ENCODE measurements at places on chromosomes 7 and 10.

- no peak for DNase-seq
These were observed 503 bp upstream of the TRIP6 start for GRCh38 chr7:100866729-100867039.

GRCh38 chr10:42753126-42753506 is 29.5 kb upstream of the BMS1 start:
- peak; percentile 61 for DNase-seq

DNA sequence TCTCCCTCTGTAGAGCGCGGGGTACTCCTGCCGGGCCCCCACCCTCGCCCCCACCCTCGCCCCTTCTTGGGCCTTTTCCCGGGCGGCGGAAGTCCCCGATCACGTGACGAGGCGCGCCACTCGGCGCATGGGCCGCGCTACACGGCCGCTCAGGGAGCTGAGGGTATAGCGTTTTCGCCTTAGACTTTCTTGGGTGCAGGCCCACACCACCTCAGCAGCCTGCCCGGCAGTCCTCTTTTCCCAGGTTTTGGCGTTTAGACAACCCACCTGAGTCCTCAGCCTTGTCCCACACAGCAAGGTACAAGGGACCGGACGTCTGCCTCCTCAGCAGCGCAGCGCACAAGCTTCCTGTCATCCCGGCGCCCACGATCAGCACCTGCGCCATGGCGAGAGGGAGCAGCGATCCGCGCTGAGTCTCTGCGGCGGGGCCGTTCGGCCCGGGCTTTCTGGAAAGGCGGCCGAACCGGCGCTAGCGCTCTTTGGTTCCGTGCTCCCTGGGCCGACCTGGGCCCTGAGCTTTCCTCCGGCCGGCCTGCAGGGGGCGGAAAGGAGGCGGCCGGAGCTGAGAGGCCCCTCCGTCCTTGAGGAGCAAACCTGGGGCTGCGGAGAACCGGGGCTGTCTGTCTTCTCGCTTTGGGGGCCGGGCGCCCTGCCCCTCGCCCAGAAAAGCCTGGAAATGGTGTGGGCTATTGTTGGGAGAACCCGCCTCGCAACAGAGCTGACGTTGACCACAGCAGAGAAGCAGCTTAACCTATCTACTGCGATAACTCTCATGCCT is at the start of gene RNLS:
RNLS (minus strand) TSS at position 513 of the 778 bp plus-strand sequence.
- DNase-seq: peak; percentile 67

DNA sequence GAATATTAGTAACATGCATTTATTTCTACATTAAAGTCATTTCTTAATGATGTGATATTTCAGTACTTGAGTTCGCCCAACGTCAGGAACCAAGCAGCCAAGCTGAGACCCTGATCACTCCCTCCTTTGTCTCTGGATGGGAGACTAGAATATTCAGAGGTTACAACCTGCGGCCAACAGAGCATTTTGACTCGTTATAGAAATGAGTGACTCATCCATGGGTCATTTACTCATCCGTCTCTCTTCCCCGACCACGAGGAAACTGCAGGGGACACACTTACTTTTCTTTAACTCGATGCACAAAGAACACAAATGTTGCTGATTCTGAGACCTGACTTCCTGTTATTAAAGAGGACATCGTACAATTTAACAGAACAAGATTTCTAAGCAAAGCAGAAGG is 343.3 kb downstream of the FRMD4A start:
- no peak for DNase-seq

DNA sequence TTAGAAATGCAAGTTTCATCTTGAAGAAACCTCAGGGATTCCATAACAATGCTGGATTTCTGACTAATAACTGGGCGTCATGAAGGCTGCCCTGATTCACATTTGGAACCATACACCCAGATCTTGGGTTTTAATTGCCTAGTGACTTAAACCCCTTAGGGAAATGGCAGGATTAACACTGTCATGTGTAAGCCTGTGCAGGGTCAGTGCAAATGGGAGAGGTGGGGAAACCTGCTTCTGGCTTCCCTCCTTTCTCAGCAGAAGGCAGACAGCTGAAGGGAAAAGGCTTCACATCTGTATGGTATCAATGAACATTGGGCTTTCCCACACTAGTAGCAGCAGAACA is 364.2 kb downstream of the ANKRD30A start:
- no peak for DNase-seq

GRCh38 chr10:34446049-34446448 is 369.0 kb downstream of the PARD3 start:
- DNase-seq: no peak

GRCh38 chr10:97798958-97799610 is 27.3 kb upstream of the SFRP5 start:
- DNase-seq: no peak

DNA sequence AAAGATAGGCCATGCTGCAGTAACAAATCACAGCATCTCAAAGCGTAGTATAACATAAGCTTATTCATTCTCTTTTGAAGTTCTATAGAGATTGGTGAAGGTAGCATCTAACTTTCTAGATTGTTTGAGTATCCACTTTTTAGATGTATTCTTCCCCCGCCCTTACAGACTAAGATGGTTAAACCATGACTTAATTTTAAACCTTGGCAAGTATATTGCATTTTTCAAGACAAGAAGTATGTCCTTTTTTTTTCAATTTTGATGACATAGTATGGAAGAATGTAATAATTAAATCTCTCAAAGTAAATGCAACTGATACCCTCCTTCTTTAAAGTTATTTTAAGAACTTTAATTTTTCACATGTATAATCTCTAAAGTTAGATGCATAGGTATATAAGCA is 190.0 kb downstream of the KCND2 start:
- no peak for DNase-seq

- DNase-seq: peak; percentile 73
These were observed 121.6 kb downstream of the C10orf105 start for GRCh38 chr10:71597821-71598498.

GRCh38 chr7:77899516-77899915 is 100.9 kb downstream of the PHTF2 start:
- DNase-seq: no peak

DNA sequence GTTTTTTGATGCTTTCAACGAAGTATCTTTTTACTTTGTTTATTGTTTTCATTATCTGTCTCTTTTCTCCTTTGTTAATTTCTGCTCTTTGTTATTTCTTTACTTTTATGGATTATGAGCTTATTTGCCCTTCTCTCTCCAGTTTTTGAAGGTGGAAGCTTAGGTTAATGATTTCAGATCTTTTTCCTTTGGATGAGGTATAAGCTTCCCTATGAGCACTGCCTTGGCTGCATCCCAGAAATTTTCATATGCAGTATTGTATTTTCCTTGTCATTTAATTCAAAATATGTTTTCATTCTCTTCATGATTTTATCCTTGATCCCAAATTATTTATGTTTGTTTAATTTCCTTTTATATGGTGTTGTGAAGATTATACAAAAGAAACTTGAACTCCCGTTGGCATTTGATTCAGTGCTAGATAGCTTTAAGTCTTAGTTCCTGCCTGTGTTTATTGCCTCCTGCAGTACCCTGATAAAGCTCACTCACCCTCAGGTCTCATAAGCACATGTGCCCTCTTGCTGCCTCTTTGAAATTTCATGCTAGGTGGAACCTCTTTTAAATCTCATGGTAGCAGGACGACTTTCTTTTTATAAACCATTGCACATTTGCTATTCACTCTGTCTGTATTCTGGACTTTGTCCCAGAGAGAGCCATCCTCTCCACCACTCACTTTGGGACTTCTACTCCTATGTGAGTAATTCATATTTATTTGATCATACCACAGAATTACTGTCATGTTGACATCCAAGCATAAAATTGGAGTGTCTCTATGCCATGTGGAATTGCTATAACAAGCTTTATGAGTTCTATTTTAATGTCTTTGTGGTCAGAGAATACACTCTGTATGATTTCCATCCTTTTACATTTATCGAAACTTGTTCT is 23.0 kb upstream of the CEP41 start:
- DNase-seq: no peak

- DNase-seq: no peak
These were observed 511.4 kb downstream of the PTPRN2 start for GRCh38 chr7:158076215-158076614.

GRCh38 chr7:186516-187113 is 5.8 kb upstream of the FAM20C start:
- no peak for DNase-seq

GRCh38 chr10:36556468-36556867 is 568.9 kb upstream of the ANKRD30A start:
- DNase-seq: no peak

DNA sequence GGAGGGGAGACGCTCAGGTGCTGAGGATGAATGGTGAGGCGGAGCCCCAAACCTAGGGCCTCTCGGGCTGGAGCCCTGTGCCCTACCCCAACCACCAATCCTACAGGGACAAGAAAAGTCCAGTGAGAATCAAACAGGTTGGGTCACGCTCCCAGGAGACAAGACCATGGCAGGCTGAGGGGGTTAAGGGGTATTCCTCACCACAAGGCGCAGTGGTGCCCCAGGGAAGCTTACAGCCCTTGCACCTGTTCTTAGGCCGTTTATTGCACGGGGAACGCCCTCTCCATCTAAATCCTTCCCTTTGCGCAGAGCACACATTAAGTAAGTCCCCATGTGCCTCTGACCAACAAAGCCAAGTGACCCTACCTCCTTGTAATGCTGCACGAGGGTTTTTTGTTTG is 3.5 kb downstream of the FZD9 start:
- no peak for DNase-seq

GRCh38 chr7:45982907-45983719 is 62.0 kb upstream of the IGFBP3 start:
- DNase-seq: no peak

- DNase-seq: peak; percentile 85
These were observed 161.9 kb downstream of the GRK5 start for GRCh38 chr10:119368991-119369869.

- no peak for DNase-seq
These were observed 112.4 kb upstream of the IFRD1 start for GRCh38 chr7:112337892-112338291.

DNA sequence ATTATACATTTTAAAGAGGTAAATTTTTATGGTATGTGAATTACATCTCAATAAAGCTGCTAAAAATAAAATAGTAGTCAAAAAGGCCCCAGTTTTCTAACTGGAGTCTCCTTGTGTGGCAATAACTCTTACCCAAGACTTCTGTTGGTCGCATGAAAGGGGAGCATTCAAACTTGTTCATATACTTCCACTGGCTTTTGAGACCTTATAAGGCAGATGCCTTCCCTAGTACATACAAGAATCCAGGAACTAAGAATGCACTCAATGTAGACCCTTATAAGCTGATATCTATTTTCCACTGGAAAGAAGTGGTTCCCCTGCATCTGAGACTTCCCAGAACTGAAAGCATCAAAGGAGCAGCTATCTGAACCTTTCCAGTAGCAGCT is 13.0 kb downstream of the BCAP29 start:
- DNase-seq: no peak

- DNase-seq: no peak
These were observed 88.1 kb downstream of the BTAF1 start for GRCh38 chr10:92011560-92012214.

DNA sequence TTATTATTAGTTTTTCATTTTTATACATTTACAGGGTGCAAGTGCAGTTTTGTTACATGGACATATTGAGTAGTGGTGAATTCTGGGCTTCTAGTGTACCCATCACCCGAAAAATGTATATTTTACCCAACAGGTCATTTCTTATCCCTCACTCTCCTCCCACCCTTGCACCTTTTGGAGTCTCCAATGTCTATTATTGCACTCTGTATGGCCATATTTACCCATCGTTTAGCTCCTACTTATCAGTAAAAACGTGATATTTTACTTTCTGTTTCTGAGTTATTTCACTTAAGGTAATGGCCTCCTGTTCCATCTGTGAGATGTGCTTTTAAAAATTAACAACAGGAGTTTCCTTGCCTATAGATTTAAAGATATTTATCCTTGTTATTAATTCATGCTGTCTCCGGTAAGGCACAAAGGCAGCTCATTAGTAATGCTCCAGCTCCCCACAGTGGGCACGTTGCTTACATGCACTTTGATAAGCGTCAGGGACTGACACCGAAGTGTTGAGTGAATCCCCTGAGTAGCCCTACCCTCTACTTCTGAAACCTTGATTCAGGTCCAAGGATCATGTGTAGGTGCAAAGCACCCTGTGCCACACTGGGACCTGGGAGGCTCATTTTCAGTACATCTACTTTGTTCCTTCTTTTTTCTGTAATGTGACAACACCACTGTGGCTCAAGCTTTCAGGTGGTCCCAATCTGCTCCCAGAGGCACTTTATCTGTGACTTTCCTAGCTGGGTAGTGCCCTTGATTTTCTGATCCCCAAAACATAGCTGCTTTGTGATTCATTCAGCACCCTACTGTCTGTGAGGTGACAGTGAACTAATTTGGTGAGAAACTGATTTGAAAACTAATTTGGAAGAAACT is 27.3 kb downstream of the HYAL4 start:
- DNase-seq: peak; percentile 2

DNA sequence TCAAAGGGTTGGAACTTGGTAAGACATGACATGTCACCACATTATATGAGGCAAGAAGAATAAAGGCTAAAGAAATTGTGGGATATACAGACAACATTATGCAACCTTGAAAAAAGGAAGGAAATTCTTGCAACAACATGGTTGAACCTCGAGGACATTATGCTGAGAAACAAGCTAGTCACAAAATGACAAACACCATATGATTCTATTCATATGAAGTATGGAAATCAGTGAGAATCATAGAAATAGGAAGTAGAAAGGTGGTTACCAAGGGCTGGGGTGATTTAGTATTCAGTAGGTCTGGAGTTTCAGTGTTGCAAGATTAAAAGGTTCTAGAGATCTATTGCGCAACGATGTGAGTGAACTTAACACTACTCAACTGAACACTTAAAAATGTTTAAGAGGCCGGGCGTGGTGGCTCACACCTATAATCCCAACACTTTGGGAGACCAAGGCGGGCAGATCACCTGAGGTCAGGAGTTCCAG is 126.9 kb upstream of the TBX20 start:
- no peak for DNase-seq

DNA sequence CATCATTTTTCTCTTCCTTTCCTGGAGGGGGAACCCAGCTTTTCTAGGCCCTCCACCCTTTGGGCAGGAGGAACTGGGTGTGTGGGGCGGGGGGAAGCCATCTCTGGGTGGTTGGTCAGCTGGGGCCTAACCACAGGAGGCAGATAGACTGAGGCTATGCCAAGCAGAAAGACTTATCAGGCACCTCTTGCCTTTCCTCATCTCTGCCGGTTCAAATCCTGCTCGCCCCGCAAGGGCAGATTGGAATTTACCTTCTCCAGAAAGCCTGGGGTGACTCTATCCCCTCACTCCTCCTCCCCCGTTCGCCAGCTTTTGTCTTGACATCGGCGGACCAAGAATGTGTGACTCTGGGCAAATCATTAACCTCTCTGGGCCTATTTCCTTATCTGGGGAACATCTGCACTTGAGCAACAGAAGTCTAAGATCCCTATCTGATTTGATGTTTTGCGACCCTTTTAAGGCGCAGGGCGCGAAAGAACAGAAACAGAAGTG is 584 bp upstream of the GARS1 start:
- DNase-seq: peak; percentile 42

GRCh38 chr7:144771927-144772326 is 63.9 kb downstream of the TPK1 start:
- no peak for DNase-seq

- no peak for DNase-seq
These were observed 47.6 kb upstream of the PPIF start for GRCh38 chr10:79299397-79300241.

DNA sequence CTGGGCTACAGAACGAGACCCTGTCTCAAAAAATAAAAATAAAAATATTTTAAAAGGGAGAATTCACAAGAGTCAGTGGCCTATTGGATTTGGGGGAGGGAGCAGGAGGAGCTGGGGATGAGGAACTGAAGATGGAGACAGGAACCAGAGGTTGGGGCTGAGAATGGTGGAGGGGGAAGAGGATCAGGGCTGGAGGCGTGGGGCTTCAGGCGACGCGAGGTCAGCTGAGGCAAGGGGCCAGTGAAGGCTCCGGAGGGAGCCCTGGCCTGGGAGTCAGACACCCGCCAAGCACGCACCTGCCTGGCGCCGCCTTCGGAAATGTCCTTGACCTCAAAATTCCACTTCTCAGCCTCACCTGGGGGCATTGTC is 671 bp upstream of the CLEC2L start:
- DNase-seq: no peak
